ENCODE measurements at places on chromosomes 6 and 20.

DNA sequence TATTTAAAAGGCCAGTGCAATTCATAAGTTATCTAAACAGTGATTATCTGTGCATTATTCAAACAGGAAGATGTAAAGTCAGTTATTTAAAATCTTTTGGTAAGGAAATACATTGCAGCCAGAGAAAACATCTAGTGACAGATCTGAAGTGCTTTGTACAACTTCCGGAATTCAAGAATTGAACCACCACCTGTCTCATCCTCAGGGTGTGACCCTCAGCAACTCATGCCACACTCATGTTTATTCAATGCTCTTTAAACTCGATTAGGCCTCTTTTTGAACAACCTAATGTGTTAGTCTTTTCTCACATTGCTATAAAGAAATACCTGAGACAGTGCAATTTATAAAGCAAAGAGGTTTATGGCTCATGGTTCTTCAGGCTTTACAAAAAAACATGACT, 62.6 kb upstream of the GGTLC1 start:
- no peak for DNase-seq

DNA sequence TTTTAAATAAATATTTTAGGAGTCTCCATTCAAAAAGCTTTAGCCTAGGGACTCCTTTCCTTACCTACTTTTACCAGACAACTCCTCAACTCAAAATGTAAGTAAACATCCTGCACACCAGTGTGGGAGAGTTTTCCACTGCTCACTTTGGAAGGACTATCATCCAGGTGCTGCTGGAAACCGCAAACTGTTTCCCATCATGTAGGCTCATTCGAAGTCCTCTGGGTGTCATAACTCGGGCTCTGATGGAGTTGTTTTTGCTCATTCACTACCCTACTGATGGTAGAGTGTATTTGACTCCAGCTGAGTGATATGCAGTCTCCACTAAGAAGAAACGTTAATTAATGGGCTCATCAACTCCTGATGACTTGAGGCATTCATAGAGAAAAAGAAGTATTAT, 136.5 kb upstream of the AKAP12 start:
- DNase-seq: no peak

GRCh38 chr6:37860226-37860839, 40.8 kb downstream of the ZFAND3 start:
- no peak for DNase-seq

- DNase-seq: no peak
These were observed 3.1 kb upstream of the INSM1 start for GRCh38 chr20:20364593-20365479.

DNA sequence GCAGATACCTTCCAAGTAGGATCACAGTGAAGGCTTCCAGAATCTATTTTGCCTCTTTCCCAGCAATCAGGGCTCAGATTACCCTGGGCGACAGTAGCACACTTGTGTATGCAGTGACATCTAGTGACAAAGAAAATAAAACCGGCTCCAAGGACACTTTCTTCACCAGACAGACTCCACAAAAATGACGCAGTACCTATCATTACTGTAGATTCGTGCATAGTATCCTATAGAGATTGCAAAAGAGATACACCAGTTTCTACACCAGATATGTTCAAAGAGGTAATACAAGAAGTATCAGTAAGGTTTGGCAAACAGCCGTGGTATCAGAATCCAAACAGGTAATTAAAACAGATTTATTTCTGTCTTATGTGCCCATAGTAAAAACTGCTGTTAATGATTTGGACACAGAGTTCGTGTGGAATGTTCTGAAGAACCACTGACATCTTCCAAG, 600.4 kb upstream of the JAG1 start:
- DNase-seq: no peak

- DNase-seq: no peak
These were observed 9.4 kb downstream of the SNX9 start for GRCh38 chr6:157832250-157832967.

DNA sequence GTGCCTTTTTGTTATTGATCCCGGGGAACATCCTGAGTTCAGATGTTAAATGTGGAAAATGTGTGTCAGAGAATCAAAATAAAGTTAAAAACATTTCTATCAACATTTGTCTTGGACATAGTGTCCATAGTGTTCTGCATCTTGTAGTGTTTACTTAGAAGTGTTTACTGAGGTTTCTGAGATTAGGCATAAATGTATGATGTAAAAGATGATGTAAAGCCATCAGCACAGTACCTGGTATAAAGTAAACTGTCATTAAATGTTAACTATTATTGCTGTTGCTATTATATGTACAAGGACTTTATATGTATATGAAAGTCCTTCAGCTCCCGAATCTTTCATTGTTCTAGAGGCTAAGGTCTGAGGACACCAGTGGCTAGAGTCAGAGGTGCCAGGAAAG, 28.2 kb upstream of the VEGFA start:
- DNase-seq: no peak

- no peak for DNase-seq
These were observed 172.0 kb downstream of the MYLK4 start for GRCh38 chr6:2578767-2579166.

GRCh38 chr6:79246891-79247290, 12.4 kb upstream of the HMGN3 start:
- DNase-seq: no peak

- no peak for DNase-seq
These were observed 10.4 kb upstream of the ABHD16B start for GRCh38 chr20:63850689-63851547.

GRCh38 chr6:90217506-90218127, 79.0 kb downstream of the BACH2 start:
- DNase-seq: no peak

DNA sequence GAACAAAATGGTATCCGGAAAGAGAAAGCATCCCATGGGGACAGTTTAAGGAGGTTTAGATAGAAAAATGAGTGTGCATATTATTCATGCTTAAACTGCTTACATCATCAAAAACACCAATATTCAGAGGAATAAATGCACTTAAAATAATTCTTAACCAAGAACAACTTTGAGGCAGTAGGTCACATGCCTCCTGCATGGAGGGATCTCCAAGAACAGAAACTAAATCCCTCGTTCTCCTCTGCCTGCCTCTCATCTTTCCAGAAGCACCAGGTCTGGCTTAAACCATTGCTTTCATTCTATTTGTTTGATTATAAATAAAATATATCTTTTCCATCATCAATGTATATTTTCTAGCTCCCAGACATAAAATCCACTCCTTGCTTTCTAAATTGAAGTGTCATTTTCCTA, 103.5 kb upstream of the QKI start:
- no peak for DNase-seq

DNA sequence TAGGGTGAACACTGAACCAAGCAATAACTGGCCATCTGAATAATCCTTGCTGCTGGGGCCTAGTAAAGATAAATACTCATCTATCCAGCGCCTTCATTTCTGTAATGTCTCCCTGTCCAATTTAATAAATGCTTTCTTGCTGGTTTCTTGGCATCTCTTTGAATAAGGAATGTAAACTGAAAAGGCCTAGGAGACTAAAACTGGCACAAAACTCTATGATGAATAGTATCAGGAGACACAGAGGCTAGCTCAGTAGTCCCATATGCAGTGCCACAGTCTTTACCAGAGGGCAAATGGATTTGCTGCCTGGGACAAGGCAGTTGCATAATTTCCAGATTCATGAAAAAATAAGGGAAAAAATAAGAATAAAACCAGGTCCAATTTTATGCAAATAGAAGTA, 324.4 kb downstream of the CENPW start:
- no peak for DNase-seq

GRCh38 chr6:31588871-31589650, 3.0 kb downstream of the LST1 start:
- DNase-seq: no peak

GRCh38 chr6:90610751-90611542, 24.1 kb upstream of the MAP3K7 start:
- DNase-seq: peak; percentile 41

GRCh38 chr20:9078826-9079731, 10.2 kb downstream of the PLCB4 start:
- no peak for DNase-seq

DNA sequence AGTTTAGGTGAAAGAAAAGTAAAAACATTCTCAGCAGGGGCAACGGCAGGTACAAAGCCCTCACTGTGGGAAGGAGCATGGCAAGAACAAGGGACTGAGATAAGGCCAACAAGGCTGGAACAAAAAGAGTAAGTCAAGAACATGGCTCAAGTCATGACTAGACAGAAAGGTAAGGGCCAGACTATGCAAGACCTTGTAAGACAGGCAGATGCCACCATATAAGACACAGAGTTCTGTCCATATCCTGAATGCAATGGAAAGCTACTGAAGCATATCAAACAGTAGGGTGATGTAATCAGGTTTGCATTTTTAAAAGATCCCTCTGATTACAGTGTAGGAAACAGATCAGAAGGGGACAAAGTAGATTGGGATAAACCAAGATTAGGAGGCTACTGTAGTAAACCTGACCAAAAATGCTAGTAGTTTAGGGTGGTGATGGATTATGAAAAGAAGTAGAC, 5.5 kb downstream of the REV3L start:
- no peak for DNase-seq

GRCh38 chr6:27205375-27206278, 41.9 kb upstream of the PRSS16 start:
- no peak for DNase-seq

DNA sequence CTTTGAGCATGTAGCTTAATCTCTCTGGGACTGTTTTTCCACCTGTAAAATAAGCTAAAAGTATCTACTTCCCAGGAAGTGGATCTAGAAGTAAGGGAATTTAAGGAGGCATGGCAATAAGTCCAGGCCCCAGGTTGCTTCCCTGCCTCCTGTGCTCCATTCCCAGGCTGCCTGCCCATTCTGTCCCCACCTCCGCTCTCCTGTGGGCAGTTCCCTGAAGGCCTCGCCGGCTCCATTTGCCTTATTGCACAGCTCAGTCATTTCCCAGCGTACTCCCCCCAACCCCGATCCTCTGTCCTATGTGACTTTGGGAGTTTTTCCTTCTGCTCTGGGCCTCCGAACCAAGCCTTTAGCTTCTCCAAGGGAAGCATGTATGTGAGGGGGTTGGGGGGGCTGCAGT, 4.6 kb downstream of the SLC29A1 start:
- no peak for DNase-seq

DNA sequence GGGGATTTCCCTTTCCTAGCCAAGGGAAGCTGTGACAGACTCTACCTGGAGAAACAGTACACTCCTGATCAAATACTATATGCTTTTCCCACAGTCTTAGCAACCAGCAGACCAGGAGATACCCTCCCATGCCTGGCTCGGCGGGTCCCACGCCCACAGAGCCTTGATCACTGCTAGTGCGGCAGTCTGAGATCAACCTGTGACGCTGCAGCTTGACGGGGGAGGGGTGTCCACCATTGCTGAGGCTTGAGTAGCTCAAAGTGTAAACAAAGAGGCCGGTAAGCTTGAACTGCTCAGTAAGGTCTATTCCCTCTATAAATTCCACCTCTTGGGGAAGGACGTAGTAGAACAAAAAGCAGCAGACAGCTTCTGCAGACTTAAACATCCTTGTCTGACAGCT, 63.2 kb downstream of the WASF1 start:
- DNase-seq: no peak

DNA sequence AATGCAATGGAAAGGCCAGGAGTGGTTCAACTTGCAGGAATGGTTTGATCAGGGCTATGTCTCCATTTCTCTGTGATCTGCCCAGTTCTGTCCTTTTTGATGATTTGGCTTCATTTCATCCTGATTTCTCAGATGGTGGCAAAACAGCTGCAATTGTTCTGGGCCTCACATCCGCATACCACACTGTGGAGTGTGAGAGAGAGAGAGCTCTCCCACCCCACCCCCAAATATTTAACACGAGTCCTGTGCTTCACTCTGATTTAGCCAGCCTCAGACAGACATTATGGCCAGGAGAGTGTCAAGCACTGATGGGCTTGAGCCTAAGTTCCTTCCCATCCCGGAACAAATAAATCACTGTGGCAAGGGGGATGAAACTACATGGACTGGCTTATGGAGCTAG, 284.6 kb downstream of the CDC5L start:
- no peak for DNase-seq

DNA sequence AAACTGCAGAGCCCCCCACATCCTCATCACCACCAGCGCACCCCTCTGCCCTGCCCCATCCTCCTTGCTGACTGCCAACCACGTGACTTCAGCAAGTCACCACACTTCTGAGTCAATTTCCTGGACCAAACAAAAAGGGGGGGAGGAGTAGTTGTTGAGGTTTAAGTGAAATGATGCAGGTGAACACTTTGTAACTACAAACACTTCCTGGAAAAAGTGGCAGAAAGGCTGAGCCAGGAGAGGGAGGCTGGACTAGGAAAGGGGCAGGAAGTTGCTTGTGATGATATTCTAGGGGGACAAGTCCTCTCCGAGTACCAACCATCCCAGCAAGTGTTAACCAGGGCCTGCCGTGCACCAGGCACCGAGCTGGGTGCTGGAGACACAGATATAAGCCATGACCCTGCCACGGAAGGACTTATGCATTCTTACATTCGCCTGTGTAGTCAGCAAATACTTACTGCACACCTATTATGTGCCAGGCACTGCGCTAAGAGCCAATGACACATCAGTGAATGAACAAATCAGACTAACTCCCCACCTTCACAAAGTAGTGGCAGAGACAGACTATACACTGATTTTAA, 67.3 kb downstream of the PREX1 start:
- DNase-seq: no peak

DNA sequence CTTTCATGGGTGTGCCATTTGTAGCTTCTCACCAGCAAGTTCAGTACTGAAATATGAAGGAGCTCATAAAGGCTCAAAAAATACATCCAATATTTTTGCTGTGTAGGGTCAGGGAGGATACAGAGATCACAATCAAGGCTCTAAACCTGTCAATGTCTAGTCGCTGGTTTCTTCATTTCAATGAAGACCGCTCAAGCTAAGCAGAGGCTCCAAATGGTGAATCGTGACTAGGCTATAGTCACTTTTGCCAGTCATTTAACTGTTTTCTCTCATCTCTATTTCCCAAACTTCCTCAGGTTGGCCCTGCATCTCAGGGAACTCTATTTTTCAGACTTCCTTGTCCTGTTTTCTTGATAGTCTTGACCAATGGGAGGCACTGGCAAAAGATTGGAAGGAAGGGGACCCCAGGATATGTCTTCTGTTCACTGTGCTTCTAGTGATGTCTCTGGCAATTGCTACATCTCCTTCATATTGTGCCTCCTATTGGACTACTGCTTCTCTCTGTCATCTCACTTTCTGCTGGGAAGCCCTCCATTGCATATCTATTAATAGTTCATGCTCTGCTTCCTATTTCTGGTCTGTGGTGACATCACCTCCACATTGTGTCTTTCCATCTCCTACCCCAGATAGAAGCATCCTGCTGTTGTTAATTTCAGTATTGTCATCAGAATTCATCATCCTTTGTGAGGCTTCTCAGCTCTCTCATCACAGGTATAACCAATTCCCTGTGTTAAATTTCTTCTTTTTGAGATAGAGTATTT, 87.7 kb upstream of the FAM184A start:
- no peak for DNase-seq

GRCh38 chr6:35439308-35439707, 12.8 kb upstream of the FANCE start:
- no peak for DNase-seq
